ENCODE measurements at places on chromosomes 2 and 18.

DNA sequence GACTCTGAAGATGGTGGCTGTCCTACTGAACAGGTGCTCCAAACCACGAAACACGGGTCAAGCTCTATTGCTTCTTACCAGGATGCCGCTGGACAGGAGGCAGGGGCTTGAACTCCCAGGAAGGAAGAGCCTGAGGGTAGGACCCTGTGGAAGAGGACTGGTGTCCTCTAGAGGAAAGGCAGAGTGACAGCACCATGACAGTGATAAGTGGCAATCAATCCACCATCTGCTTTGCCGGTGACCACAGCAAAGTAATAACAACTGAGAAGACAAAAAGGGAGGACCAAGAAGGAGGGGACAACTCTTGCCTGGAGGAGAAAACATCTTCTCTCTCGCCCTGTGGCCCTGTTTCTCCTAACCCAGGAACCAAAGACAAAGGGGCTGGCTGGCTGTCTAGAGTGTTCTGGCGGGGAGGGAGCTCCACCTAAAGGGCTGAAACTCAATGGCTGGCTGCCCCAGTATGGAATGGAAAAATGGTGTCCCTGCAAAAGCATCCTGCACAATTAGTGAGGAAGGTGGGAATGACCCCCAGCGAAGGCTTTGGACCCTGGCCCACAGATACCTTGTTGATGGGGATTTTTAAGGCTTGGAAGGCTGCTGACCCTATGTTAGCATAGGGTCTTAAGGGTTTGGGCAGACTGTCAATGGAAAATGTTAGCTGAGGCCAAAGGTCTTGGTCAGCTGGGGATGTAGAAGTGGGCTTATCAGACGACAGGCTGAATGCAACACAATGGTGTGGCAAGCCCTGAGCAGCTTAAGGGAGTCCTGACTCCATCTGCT, 35.4 kb downstream of the PROC start:
- no peak for DNase-seq

- no peak for DNase-seq
Measured at GRCh38 chr18:63342206-63342605, 22.6 kb upstream of the BCL2 start.

- DNase-seq = no peak
Measured at GRCh38 chr2:235492850-235493344, 946 bp upstream of the AGAP1 start.

GRCh38 chr18:77088963-77089722, 43.4 kb downstream of the MBP start:
- no peak for DNase-seq

DNA sequence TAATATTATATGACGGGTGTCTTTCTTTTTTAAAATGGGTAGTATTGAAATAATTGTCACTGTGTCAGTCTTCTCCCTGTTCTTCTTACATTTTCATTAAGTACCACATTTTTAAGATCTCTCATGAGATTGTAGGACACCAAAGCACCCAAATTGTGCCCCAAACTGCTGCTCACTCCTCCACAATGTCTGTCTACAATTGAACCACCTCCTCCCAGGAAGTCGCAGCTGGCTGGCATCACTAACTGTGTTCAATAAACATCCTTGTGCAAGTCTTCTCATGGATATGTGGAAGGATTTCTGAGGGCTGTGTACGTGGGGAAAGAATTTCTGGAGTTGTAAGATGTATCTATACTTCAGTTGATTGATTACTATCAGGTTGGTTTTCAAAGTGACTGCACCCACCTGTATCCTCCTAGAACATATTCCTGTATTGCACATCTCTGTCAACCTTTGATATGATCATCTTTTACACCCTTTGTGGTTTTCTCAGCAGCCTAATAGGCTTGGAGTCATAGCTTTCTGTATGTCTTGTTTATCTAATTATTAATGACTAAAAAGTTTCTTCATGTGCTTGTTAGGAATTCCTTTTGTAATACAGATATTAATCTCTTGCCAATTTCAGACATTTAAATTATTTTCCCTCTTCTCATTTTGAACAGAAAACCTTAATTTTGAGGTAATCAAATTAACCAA, 774.9 kb downstream of the RNF144A start:
- DNase-seq = no peak

GRCh38 chr18:26919627-26920026, 54.1 kb upstream of the AQP4 start:
- no peak for DNase-seq
